Panc1 (cell line): ENCODE measurements at places on chromosomes 5 and 9. TPM values are rescaled to one million over a fixed set of nuclear protein-coding genes. Genes with fewer than 3 reads are reported as not detected.

Gene SLC34A3
- total RNA-seq: not detected

Gene SLC1A1
- 0.05 TPM for total RNA-seq

GRCh38 chr5:155759984-155760383, 567.0 kb upstream of the SGCD start:
- H3K36me3 ChIP-seq: no peaks in the 10 kb centered on the region
- no peak overlapping the region for H3K27ac ChIP-seq
- H3K4me3 ChIP-seq: no peak overlapping the region

DNA sequence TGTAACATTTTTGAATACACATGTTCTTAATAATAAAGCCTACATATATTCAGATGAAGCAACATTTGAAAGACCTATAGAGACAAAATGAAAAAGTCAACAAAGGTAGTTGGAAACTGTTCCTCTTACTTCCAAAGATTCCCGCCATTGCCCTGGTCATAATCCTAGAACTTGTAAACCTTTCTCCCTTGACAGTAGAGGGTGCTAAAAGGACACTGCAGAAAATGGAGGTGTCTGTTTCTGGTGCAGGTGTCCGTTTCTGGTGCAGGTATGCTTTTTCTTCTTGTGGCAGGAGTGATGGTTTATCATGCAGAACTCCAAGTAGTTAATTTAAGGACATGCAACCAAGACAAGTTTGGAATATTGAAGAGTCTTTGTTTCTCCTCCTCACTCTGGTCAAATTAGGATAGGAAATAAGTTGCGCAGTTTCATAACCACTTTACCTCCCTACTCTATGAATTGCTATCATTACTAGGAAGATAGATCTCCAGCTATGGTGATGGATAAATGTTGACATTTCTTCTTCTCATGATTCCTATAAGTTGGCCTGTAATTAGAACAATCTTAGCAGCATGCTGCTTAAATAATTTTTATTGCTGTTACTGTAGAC, 56.0 kb upstream of the FAM174A start:
- DNase-seq: peak; percentile 10
- H3K36me3 ChIP-seq: no peaks in the 10 kb centered on the region
- no peaks in the 10 kb centered on the region for H3K27me3 ChIP-seq
- H3K4me1 ChIP-seq: no peaks in the 10 kb centered on the region

Gene NDST1
- 142 TPM for total RNA-seq

Gene PCSK5
- total RNA-seq: 0.21 TPM

GRCh38 chr9:131657037-131657377, 82.9 kb downstream of the RAPGEF1 start:
- H3K36me3 ChIP-seq: no peaks in the 10 kb centered on the region
- no peaks in the 10 kb centered on the region for H3K27me3 ChIP-seq
- DNase-seq: no peak
- no peak overlapping the region for H3K4me3 ChIP-seq

- no peaks in the 10 kb centered on the region for H3K27me3 ChIP-seq
- no peaks in the 10 kb centered on the region for H3K4me1 ChIP-seq
- H3K27ac ChIP-seq: no peak overlapping the region
Observed at GRCh38 chr5:59673438-59674058, 220.0 kb downstream of the PDE4D start.

GRCh38 chr9:87853302-87853701, 29.4 kb upstream of the SPATA31E1 start:
- no peak for DNase-seq
- H3K4me1 ChIP-seq: no peaks in the 10 kb centered on the region
- no peak overlapping the region for H3K27ac ChIP-seq
- no peaks in the 10 kb centered on the region for H3K27me3 ChIP-seq
- no peaks in the 10 kb centered on the region for H3K36me3 ChIP-seq

- H3K27me3 ChIP-seq: no peaks in the 10 kb centered on the region
- no peaks in the 10 kb centered on the region for H3K4me1 ChIP-seq
- H3K27ac ChIP-seq: no peak overlapping the region
- H3K36me3 ChIP-seq: no peaks in the 10 kb centered on the region
- DNase-seq: no peak
Observed at GRCh38 chr5:67904366-67904765, 311.2 kb upstream of the PIK3R1 start.

DNA sequence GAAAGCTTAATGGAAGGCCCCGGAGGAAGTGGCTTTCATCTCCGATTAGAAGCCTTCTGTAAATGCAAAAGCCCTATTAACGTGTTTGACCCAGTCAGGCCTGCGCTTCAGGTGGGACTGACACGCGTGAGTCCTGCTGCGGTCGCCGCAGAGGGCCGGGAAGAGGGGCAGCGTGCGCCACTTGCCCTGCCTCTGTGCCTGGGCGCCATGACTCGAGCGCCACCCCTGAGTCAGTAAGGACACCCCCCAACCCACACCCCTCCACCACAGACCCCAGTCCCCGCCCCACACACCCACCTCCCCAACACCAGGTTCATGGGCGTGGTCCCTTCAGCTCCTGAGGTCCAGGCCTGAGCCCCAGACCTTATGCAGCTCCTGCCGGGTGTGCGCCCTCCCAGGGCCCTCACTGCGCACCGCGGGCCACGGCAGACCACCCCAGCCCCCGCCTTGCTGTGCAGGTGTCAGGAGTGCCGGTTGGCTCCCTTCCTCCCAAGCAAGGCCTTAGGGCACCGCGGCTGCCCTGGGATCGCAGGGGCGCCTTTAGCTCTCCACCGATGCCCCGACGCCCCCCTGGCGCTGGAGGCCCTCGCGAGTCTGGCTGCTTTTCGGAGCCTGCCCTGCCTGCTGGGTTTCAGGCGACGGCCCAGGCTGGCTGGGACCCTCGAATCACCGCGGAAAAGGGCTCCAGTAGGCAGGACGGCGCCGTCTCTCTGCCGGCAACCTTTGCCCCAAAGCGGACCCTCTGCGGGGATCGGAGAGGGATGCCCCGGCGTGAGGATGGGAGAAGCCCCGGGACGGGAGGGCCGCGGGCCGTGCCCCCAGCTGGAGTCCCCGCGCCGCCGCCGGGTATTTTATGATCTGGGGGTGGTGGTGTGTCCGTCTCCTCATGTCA, 625 bp upstream of the OLFM1 start:
- H3K36me3 ChIP-seq: no peaks in the 10 kb centered on the region
- no peak overlapping the region; the same call in 1 of the 2 replicates for H3K4me3 ChIP-seq
- no peak overlapping the region for H3K27ac ChIP-seq
- no peak for DNase-seq

DNA sequence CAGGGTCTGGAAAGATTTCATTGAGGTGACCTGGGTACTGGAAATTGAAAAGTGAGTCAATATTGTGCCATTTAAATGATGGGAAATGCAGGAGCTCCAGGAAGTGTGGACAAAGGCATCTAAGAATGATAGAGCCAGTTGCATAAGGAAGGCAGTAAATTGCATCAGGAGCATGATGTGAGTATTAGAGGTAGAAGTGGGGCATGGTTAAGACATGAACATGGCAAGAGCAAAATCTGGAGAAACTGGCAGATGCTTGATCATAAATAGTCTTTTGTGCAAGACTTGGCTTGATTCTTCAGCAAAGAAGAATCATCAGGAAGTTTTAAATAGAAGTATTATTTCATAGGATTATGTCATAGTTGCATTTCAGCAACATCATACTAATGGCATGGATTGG, 157.4 kb upstream of the PUM3 start:
- H3K4me3 ChIP-seq: no peak overlapping the region
- H3K4me1 ChIP-seq: no peaks in the 10 kb centered on the region
- no peak for DNase-seq
- no peaks in the 10 kb centered on the region for H3K27me3 ChIP-seq

Gene ARID3C
- total RNA-seq: 0.33 TPM

GRCh38 chr5:161414896-161415295, 131.6 kb downstream of the GABRB2 start:
- no peaks in the 10 kb centered on the region for H3K27me3 ChIP-seq
- H3K4me3 ChIP-seq: no peak overlapping the region
- no peaks in the 10 kb centered on the region for H3K36me3 ChIP-seq
- H3K4me1 ChIP-seq: no peaks in the 10 kb centered on the region

- DNase-seq: peak; percentile 53
- H3K27me3 ChIP-seq: no peaks in the 10 kb centered on the region
- no peak overlapping the region for H3K4me3 ChIP-seq
- no peak overlapping the region for H3K27ac ChIP-seq
Observed at GRCh38 chr9:20732118-20732517, 48.1 kb downstream of the FOCAD start.

- H3K27me3 ChIP-seq: no peaks in the 10 kb centered on the region
- peaks cover 6% of the 10 kb centered on the region for H3K36me3 ChIP-seq
- no peak for DNase-seq
Observed at GRCh38 chr5:179599566-179599965, 23.9 kb downstream of the HNRNPH1 start.

Gene FAM78A
- total RNA-seq: 0.59 TPM

DNA sequence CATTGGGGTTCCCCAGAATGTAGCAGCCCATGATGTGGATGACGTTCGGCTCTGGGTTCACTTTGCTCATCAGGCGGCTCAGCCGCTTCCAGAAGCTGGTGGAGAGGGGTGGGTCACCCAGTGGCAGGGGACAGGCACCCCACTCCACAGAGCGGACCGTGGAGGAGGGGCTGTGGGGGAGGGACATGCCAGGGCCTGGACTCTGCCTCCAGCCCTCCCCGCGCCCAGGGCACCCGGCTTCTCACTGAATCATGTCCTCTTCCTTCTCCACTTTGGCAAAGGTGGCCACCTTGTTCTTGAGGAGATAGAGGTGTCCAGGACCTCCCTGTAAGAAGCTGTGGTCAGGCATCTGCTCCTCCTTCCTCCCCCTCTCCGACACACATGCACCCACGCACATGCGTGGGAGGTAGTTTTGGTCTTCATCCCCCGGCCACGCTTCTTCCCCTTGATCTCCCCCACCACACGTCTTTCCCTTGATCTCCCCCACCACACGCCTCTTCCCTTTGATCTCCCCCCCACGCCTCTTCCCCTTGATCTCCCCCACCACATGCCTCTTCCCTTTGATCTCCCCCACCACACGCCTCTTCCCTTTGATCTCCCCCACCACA, 8.9 kb upstream of the ENTPD8 start:
- no peak overlapping the region for H3K27ac ChIP-seq
- no peak for DNase-seq
- no peaks in the 10 kb centered on the region for H3K27me3 ChIP-seq

DNA sequence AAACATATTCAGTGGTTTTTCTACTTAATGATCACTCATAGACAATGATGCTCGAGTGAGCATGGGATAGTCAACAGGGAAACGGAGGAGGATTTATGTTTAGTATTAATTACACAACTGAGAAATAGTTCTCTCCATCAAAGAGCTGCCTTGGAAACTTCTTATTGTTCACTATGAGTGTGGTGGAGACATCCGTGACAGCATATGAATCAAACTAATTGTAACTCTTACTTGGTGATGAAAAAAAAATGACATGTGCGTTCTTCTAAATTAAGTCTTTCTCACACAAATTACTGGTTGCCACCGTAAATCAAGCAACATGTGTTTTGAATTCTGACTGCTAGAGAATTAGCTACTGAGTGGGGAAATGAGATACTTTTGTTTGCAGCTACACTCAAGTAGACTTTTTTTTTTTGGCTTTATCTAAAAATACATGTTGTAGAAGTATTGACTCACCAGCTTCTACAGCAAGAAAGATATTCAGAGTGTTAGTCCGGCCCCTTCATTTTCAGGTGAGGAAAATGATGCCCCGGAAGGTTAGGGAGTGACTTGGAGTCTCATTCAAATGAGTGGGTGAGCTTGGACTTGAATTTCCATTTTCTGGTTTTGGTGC, 179.4 kb downstream of the CFAP90 start:
- H3K27me3 ChIP-seq: no peaks in the 10 kb centered on the region
- no peaks in the 10 kb centered on the region for H3K4me1 ChIP-seq
- no peak for DNase-seq
- H3K27ac ChIP-seq: no peak overlapping the region
- H3K4me3 ChIP-seq: no peak overlapping the region

GRCh38 chr5:68436686-68437520, 221.3 kb downstream of the PIK3R1 start:
- no peaks in the 10 kb centered on the region for H3K4me1 ChIP-seq
- no peak overlapping the region for H3K4me3 ChIP-seq
- no peaks in the 10 kb centered on the region for H3K36me3 ChIP-seq
- no peak overlapping the region for H3K27ac ChIP-seq
- no peak for DNase-seq

Gene SURF2
- total RNA-seq: 19.2 TPM

GRCh38 chr5:143002459-143003327, 232.5 kb downstream of the ARHGAP26 start:
- DNase-seq: no peak
- H3K4me1 ChIP-seq: peaks cover 10% of the 10 kb centered on the region
- no peak overlapping the region for H3K4me3 ChIP-seq
- H3K36me3 ChIP-seq: no peaks in the 10 kb centered on the region

GRCh38 chr9:96129747-96130146, 172.2 kb downstream of the HSD17B3 start:
- H3K4me3 ChIP-seq: no peak overlapping the region
- H3K27me3 ChIP-seq: no peaks in the 10 kb centered on the region; the same call in 1 of the 2 replicates
- no peak for DNase-seq
- no peak overlapping the region for H3K27ac ChIP-seq
- H3K36me3 ChIP-seq: no peaks in the 10 kb centered on the region

Gene PHF24
- 0.08 TPM for total RNA-seq

GRCh38 chr9:70172532-70172931, 86.2 kb upstream of the SMC5 start:
- no peaks in the 10 kb centered on the region for H3K27me3 ChIP-seq
- H3K27ac ChIP-seq: no peak overlapping the region
- H3K4me3 ChIP-seq: no peak overlapping the region
- H3K4me1 ChIP-seq: no peaks in the 10 kb centered on the region
- H3K36me3 ChIP-seq: no peaks in the 10 kb centered on the region
- no peak for DNase-seq

Gene CCL19
- total RNA-seq: not detected

GRCh38 chr9:133103183-133103986, 17.7 kb downstream of the RALGDS start:
- no peak overlapping the region for H3K4me3 ChIP-seq
- no peaks in the 10 kb centered on the region for H3K27me3 ChIP-seq
- H3K36me3 ChIP-seq: no peaks in the 10 kb centered on the region
- no peaks in the 10 kb centered on the region for H3K4me1 ChIP-seq
- no peak overlapping the region for H3K27ac ChIP-seq
- DNase-seq: peak; percentile 33

DNA sequence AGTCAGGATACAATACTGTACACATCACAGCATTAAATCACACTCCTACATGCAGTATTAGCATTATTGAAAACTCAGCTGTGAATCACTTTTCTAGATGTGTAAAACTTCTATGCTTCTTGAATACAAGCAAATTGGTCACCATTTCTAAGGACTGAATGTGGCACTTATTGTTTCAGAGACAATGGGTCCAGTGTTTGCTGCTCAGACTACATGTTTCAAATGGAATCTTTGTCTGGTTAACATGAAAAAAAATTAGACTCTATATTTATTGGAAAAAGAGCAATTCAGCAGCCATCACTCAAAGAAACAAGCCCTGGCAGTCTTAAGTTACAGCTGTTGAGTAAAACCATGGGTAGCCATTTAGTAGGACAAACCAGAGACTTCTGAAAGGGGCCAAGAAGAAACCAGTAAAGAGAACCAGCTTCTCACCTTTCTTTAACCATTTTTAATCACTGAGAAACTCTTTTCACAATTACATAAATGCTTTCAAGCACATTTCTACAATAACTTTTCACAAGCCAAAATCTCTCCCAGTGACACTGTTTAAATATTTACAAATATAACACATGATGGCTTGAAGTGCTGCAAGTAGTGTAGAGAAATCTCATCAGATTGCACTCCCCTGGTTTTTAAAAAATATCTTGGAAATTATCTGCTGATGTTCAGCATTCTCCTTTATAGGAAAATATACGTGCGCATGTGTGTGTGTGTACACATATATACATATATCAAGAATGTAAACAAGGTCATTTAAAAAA, 35.2 kb downstream of the OR2K2 start:
- H3K4me1 ChIP-seq: peaks cover 6% of the 10 kb centered on the region; the same call in 1 of the 2 replicates
- no peak overlapping the region for H3K27ac ChIP-seq
- DNase-seq: no peak
- H3K27me3 ChIP-seq: no peaks in the 10 kb centered on the region
